Stimulated activated naive CD4-positive, alpha-beta T cell treated with Interleukin-2 at 50 U/mL for 16 hours (primary cell): ENCODE measurements at places on chromosomes 7 and 10.

DNA sequence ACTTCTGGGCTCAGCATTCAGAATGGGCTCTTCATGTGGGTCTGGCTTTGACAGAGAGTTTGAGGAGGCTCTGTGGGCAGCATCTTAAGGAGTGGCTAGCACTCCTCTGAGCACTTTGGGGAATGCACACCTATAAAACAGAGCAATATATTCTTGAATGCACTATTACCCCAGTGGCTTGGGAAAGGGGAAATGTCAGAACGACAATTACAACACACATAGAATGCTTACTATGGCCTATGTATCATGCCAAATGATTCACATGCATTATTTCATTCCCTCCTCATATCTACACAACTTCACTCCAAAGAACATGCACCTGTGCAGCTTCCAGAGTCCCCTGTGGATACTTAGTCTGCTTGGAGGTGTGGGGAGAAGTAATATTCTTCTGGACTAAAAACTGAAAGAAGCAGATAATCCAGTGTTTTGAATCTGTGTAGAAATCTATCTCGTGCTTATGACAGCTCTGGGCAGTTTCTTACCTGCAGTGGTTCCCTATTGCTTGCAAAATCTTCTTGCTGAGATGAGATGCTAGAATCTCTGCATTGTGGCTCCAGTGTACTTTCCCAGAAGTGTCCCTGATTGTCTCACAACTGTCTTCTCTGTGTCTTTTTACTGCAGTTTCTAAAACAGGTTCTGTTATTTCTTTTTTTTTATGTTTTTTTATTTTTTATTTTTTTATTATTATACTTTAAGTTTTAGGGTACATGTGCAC is 5.5 kb upstream of the MGAM start:
- no peak for DNase-seq

DNA sequence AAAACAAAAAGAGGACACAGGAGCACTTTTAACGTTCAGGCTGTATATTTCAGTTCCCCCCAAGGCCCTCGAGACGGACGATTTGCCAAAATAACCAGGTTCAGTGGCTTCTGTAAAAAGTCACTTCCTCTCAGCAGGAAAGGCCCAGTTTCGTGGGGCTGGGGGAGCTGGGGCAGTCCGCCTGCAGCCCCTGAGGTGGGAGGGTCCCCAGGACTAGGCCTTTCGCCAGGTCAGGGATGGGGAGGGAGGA is 28.8 kb downstream of the WDR86 start:
- DNase-seq: no peak

GRCh38 chr7:18235819-18236218 is 208.2 kb upstream of the PRPS1L1 start:
- no peak for DNase-seq

GRCh38 chr7:28530175-28530802 is 118.0 kb downstream of the CREB5 start:
- no peak for DNase-seq

GRCh38 chr7:100942045-100942774 is 7.1 kb upstream of the MUC3A start:
- no peak for DNase-seq

DNA sequence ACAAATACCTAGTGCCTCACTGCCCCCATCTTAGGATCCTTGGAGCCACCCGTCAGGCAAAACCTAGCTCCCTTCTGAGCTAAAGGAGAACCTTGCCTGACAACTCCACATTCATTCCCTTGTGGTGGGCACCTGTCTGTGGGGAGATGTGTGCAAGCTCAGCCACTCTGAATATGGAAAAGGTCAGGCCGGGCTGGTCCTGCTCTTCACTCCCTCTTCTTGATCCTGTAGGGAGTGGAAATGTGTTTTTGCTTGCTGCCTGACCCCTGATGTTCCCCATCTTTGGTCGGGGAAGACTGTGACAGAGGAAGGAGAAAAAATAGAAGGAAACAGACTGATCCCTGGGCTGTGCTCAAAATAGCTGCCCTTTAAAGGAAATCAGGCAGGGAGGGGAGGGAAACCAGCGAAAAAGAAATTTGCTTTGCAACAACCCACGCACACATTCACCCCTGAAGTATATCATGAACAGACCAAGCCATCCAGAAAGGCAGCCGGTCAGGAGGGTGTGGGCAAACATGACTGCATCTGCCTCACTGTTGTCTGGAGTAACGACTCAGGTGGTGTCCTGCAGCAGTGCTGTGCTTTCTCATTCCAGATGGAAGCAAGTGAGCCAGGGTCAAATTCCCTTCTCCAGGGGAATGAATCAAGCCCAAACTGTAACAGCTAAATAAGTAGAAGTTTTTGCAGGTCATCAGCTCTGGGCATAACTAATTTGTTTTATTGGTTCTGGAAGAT is 74.0 kb downstream of the SCRN1 start:
- DNase-seq: no peak

- DNase-seq: no peak
These were observed 61.4 kb upstream of the ASAH2 start for GRCh38 chr10:50312464-50313437.

DNA sequence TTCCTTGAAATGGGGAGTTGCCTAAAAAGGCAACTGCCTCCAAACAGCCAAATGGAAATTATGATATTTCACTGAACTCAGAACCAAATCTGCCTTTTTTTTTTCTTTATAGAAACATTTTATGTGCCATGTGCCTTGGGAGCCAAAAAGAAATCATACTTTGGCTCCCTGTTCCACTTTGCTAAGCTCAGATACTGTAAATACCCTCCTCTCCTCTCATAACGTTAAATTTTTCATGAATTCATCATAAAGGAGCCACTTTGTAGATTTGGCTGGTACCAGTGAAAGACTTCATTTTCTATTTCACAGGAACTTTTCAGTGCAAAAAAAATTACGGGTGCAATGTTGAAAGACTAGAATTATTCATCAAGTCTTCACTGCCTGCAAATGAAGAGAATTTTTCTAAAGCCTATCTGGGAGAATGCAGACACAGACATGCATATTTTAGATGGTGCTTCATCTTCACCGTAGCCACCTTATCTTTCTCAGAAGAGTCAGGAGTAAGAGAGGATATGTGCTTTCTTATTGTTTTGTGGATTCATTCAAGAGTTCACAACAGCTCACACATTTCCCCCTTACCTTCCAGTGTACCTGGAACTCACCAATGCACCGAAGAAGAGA is 742.3 kb upstream of the GALNT17 start:
- no peak for DNase-seq

DNA sequence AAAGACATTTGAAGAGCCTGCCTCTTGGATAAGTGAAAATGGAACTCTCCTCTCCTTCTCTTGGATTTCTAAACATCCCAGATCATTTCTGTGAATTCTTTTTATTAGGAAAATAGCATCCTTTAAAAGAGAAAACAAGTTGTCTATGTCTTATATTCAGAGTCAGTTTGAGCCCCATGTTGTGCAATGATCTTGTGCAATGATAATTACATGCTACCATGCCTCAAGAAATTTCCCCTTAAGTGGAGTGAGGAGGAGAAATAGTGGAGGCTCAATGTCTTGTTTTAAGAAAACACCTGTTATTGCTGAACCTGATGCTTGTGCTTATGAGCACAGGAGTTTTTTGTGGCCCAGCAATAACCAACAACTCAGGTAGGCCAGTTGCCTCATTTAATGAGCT is 103.6 kb downstream of the NPSR1 start:
- DNase-seq: no peak

- no peak for DNase-seq
These were observed 209.2 kb downstream of the GPAM start for GRCh38 chr10:111974325-111974724.

DNA sequence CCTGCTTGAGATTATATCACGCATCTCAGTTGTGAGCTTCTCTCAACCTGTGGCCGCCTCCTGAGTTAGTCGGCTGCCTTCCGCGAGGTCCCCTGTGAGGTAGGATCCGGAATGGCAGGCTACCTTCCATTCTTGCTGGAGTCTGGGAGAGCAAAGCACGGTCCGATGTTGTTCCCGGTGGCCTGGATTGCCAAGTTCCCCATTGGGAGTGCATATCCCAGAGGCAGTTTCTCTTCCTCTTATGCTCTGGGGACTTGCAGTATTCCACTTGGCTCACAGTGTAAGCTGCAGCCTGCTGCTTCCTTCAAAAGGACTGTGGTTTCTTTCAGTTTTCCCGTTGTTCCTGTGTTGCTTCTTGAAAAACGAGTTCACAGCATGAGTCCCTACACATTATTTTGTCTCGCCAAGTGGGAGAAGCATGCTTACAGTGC is 225.4 kb upstream of the ZWINT start:
- DNase-seq: no peak

DNA sequence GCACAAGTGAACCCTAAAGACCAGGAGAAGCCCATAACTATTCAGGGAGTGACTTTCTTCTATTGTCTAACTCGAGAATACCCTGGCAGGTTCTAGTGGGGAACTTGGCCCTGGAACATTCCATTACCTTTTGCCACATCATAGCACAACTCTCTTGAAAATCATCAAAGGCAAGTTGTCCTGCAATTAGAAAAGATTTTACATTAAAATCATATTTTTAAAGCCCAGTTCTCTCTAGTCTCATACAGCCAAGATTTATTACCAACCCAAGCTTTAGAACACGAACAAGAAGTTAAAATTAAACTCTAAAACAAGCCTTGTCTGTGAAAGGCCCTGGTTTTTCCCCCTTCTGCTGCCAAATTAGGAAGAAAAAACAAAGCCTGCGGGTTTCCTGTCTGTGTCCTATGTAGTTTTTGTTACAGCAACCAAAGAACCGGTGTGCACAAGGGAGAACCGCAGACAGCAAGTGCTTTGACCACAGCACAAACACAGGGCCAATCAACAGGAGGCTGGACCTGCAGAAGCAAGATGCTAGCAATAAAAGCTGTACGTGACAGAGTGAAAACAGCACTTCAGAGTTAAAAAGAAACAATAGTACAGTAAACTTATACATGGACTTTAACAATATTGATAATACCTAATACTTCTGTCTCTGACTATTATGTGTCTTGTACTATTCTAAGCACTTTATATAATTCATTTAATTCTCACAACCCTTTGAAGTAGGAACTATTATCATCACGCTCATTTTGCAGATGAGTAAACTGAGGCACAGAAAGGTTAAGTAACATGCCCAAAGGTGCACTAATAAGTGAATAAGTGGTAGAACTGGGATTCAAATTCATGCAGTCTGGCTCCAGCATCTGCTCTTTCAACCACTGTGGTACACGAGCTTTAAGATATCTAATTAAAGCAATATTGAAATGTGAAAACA is 65.8 kb downstream of the STK17A start:
- DNase-seq: peak; percentile 51

DNA sequence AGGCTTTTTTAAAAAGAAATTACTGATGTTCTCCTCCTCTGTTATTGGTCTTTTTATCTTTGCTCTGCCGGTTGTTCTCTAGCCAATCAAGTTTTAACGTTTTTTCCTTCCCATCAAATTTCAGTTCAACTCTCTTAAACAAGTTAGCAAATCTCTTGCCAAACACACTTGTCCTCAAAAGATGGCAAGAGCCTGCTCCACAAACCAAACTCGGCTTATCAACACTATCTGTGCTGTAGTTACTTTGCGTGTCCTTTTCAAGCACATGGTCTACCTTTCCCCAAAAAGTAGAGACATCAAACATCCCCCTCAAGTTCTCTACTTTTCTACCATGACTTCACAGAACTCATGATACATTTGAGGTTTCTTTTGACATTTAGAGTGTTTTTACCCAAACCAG is 71.3 kb downstream of the OSBPL3 start:
- DNase-seq: no peak

GRCh38 chr10:66564287-66564686 is 361.5 kb upstream of the LRRTM3 start:
- no peak for DNase-seq

DNA sequence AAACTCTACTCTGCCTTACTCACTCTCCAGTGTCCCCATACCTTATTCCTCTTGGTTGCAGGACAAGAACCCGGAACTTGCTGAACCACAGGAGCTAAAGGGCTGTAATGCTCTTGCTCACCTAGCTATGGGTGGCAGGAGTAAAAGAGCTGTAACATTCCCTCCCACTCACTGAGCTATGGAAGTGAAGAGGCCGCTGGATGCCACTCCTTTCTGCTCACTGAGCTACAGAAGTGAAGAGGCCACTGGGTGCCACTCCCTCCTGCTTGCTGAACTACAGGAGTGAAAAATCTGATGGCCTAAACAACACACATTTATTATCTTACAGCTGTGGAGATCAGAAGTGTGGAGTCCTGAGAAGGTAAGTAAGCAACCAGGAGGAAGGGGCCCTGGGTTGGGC is 17.5 kb downstream of the MRPS24 start:
- DNase-seq: no peak

GRCh38 chr10:637221-637620 is 52.2 kb downstream of the DIP2C start:
- no peak for DNase-seq

- no peak for DNase-seq
These were observed 166.1 kb downstream of the PRKAG2 start for GRCh38 chr7:151710646-151711434.

- DNase-seq: no peak
These were observed 126.1 kb upstream of the AGR3 start for GRCh38 chr7:17007841-17008240.

DNA sequence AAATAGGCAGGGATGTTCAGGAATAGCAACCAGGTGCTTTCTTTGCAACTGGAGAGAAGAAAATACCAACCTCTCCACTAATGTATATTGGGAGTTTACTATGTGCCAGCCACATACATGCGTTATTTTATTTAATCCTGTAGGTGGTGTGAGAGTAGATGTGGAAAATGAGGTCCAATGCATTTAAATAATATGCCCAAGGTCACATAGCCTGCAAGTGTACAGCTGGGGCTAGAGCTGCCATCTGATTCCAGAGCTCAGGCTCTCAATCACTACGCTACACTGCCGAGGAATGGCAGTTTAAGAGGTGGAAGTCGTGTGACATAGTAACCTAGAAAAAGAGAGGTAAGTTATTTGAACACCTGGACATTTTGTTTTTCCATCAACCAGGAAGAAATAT is 277.0 kb downstream of the EXOC4 start:
- no peak for DNase-seq

DNA sequence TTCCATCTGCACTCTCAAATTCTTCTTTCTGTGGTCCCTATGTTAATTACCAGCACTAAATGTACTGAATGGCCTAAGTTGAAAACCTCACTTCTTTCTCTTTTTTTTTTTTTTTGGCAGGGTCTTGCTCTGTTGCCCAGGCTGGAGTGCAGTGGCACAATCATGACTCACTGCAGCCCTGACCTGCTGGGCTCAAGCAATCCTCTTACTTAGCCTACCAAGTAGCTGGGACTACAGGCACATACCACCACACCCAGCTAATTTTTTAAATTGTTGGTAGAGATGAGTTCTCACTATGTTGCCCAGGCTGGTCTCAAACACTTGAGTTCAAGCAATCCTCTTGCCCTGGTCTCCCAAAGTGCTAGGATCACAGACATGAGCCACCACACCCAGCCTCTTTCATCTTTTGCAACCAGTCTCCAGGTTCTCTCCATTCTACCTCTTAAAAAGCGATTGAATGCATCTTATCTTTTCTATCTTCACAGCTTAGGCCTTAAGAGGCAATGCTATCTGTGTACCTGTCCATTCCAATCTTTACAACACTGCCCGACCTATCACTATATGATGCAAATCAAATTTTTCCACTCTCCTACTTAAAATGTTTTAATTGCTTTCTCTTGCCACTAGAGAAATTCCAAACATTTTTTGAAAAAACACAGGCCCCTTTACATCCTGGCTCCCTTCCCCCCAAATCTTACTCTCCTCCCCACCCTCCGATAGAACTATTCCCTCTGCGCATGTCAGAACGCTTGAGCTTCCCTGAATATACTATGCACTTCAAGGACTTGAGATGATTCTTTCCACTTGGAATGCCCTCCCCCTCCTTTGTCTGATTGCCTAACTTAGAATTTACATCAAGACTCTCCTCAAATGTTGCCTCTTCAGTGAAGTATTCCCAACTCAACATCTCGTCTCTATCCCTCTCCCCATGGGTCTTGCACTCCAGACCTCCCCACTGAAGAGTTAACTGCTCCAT is 6.0 kb downstream of the ICA1 start:
- no peak for DNase-seq

- no peak for DNase-seq
These were observed 261.1 kb upstream of the RNF32 start for GRCh38 chr7:156379324-156380070.
